ENCODE measurements at places on chromosomes 1 and 21. TPM values are rescaled to one million over a fixed set of nuclear protein-coding genes. Genes with fewer than 3 reads are reported as not detected.
A peak's percentile ranks its signal among the peaks of the same experiment; 100 is the strongest.

- no peaks in the 10 kb centered on the region for H3K36me3 ChIP-seq
- H3K27ac ChIP-seq = no peak overlapping the region
- DNase-seq = no peak
- H3K27me3 ChIP-seq = no peaks in the 10 kb centered on the region
Observed at GRCh38 chr21:43602266-43603232, 56.7 kb downstream of the HSF2BP start.

DNA sequence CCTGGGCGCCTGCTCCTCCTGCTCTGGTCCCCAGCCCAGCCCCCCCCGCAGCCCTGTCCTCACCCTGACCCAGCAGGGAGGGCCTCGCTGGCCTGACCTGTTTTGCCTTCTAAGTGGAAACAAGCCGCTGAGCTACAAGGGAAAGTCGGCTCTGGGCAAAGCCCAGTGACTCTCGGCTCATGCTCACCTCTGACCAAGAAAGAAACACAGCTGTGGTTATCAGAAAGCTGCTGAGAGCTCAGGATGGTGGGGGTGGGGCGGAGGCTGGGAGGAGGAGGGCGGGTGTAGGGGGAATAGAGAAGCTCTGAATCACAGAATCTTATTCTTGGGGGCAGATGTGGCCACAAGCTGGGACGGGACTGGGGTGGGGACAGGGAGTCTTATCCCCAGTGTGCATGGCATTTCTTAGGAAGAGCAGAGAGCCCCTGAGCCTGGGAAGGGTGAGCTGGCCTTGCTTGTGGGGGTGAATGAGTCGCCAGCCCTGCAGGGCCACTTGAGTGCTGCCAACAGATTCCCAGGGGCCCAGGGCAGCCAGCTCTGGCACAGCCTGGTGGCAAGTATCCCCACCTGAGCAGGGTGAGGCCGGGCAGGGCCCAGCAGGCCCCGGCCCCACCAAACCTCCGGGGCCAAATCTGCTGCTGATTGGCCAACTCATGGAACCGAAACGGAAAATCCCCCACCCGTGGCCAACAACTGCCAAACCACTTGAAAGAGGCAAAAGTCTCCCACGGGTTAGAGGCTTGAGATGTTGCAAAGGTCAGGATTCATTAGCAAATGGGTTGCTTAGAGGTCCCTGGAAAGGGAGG lies 120.6 kb downstream of the SPSB1 start:
- no peaks in the 10 kb centered on the region for H3K36me3 ChIP-seq
- H3K27ac ChIP-seq = peak overlapping the region; percentile 95
- no peak overlapping the region for H3K4me3 ChIP-seq

DNA sequence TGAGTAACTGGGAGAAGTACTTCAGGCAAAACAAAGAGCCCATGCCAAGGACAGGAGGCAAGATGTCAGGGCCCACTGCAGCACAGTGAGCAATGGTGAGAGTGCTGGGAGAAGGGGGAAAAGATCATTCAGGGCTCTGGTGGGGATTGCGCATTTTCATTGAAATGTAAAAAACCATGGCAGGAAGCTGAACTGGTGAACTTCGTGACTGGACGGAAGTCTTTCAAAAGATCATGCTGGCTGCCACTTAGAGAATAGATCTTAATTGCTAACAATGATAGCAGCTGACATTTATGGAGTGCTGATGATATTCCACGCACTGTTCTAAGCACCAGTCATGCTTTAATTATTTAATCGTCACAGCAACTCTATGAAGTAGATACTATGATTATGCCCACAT lies 107.0 kb downstream of the TGFBR3 start:
- no peaks in the 10 kb centered on the region for H3K36me3 ChIP-seq
- H3K4me1 ChIP-seq = no peaks in the 10 kb centered on the region
- no peaks in the 10 kb centered on the region for H3K27me3 ChIP-seq
- no peak overlapping the region for H3K27ac ChIP-seq
- DNase-seq = peak; percentile 8

- DNase-seq = no peak
- H3K4me1 ChIP-seq = no peaks in the 10 kb centered on the region
- no peak overlapping the region for H3K27ac ChIP-seq
- no peaks in the 10 kb centered on the region for H3K27me3 ChIP-seq
Observed at GRCh38 chr21:26881504-26882228, 36.5 kb upstream of the ADAMTS1 start.

DNA sequence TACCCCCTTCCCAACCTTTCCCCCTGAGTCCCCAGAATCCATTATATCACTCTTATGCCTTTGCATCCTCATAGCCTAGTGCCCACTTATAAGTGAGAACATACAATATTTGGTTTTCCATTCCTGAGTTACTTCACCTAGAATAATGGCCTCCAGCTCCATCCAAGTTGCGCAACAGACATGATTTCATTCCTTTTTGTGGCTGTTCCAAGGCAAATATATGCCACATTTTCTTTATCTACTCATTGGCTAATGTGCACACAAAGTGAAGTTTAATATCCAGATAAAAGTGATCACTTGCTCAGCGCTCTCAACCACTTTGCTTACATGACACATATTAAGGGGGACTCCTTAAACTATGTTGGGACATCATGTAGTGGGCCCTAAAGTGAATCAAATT lies 72.4 kb upstream of the TIAM1 start:
- H3K4me1 ChIP-seq = no peaks in the 10 kb centered on the region
- H3K4me3 ChIP-seq = no peak overlapping the region
- no peaks in the 10 kb centered on the region for H3K27me3 ChIP-seq
- no peaks in the 10 kb centered on the region for H3K36me3 ChIP-seq

DNA sequence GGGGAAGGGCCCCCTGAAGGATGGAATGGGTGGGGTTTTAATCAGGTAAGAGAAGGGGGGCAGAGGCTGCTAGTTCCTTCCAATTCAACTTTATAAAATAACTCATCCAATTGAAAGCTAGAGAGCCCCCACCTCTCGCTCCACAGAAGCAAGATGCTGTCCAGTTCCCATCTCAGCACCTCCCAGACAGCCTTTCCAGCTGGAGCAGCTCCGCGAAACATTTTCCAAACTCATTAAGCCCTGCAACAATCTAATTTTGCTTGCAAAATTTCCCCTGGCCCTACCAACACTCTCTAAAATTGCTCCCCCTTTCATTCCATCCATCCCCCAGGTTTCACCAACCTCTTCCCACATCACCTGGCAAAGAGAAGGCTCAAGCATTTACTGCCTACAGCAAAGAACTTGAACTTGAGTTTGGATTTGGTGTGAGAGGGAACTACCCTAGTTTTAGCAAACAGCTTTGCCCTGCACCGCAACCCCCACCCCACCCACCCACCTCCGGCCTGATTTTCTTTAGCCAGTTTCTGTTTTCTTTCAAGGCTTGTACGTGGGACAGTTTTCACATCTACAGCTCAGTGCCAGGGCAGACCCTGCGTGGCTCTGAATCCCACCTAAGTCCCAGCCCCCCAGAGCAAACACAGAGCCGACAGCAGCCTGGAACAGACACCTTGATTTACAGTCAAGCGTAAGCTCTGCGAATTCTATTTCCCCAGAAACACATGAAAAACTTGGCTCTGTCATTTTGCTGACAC lies 46.7 kb downstream of the SYF2 start:
- H3K4me3 ChIP-seq = no peak overlapping the region
- no peak overlapping the region for H3K27ac ChIP-seq
- H3K27me3 ChIP-seq = no peaks in the 10 kb centered on the region
- DNase-seq = peak; percentile 37

GRCh38 chr1:181989261-181989920 lies 72.1 kb downstream of the ZNF648 start:
- no peaks in the 10 kb centered on the region for H3K27me3 ChIP-seq
- no peaks in the 10 kb centered on the region for H3K4me1 ChIP-seq

DNA sequence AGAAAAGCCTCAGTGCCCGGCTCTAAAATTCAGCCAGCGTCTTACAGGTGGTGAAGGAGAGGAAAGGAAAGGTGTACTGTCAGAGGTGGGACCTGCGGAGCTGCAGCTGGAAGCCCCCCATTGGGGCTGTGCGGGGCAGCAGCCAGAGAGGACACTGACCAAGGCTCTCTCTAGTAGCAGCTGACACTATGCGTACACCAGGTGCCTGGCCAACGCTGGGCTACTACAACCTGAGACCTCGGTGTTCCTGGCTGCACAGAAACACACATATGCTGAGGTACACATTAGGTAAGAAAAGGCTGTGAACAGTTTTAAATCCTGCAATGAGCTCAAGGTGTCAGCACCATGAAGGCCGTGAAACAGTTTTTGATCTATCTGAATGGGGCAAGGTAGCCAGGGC lies 55.5 kb upstream of the EDN2 start:
- no peaks in the 10 kb centered on the region for H3K27me3 ChIP-seq
- no peaks in the 10 kb centered on the region for H3K36me3 ChIP-seq
- H3K27ac ChIP-seq = no peak overlapping the region
- no peaks in the 10 kb centered on the region for H3K4me1 ChIP-seq

The ADAMTS5 gene
- 99.7 TPM for total RNA-seq

The RBP7 gene
- 39.7 TPM for total RNA-seq
